ENCODE measurements at places on chromosomes 5 and 9. TPM values are rescaled to one million over a fixed set of nuclear protein-coding genes. Genes with fewer than 3 reads are reported as not detected.

PDLIM4 gene
- total RNA-seq = not detected

CTXN3 gene
- not detected for total RNA-seq

HTR4 gene
- not detected for total RNA-seq

IRF1 gene
- 590 TPM for total RNA-seq

DNA sequence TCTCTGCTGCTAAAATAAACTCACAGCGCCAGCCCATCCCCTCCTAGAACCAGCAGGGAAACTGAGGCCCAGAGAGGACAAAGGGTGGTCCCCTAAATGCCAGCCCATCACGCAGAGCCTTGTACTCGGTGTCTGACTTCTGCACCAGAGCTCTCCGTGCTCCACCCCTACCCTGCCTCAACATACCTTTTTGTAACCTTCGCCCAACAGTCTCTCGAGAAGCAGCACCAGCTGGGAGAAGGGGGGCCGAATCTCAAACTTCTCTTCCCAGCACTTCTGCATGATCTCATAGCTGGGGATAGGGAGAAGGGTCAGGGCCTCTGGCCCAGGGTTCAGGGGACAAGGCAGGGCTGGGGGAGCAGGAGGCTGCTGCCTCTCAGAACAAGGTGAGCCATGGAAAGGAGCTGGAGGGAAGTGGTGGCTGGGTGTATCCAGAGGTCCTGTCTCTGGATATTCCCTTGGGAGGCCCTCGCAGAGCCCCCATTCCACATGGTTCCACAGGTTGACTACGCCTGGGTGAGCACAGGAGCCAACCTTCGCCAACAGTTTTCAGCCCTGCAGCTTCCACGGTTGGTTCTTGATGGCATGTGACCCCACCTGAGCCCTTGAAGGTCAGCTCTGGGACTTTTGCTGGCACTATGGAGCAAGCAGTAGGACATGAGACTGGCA is 32.3 kb upstream of the CSF1R start:
- peaks cover 3% of the 10 kb centered on the region for H3K4me1 ChIP-seq
- no peak for DNase-seq
- H3K36me3 ChIP-seq = no peaks in the 10 kb centered on the region
- H3K27ac ChIP-seq = no peak overlapping the region
- peaks cover 10% of the 10 kb centered on the region for H3K27me3 ChIP-seq

DNA sequence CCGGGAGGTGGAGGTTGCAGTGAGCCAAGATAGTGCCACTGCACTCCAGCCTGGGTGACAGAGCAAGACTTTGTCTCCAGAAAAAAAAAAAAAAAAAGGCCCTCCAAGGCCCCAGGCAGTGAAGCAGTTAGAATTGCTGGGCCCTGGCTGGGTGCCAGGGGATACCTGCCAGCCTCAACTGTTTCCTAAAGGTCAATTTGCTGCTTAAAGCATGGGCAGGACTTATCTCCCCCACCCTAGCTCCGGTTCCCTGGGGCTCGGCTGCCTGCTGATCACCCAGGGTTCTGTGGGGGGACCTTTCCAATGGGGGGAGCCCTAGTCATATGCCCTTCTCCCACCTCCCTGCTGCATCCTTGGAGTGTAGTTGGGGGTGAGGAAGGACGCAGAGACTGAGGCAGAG is 25.7 kb downstream of the NCS1 start:
- DNase-seq = no peak
- H3K27me3 ChIP-seq = no peaks in the 10 kb centered on the region
- H3K4me3 ChIP-seq = no peak overlapping the region
- H3K36me3 ChIP-seq = no peaks in the 10 kb centered on the region
- H3K4me1 ChIP-seq = peaks cover 5% of the 10 kb centered on the region

DNA sequence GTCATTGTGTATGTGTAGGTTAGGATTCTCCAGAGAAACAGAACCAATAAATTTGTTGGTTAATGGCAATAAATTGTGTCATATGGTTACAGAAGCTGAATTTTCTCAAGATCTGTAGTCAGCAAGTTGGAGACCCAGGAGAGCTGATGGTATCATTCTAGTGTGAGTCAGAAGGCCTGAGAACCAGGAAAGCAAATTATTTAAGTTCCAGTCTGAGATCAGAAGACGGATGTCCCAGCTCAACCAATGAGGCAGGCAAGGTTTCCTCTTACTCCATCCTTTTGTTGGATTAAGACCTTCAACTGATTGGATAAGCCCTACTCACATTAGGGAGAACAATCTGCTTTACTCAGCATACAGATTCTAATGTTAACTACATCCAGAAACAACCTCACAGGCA is 656.3 kb downstream of the ANXA1 start:
- no peak overlapping the region for H3K27ac ChIP-seq
- no peak overlapping the region for H3K4me3 ChIP-seq
- H3K4me1 ChIP-seq = no peaks in the 10 kb centered on the region
- no peak for DNase-seq
- H3K27me3 ChIP-seq = no peaks in the 10 kb centered on the region
